A549 treated with CpdA at 1 μM for 4 hours (cell line): ENCODE measurements at places on chromosomes 16 and 17. TPM values are rescaled to one million over a fixed set of nuclear protein-coding genes. Genes with fewer than 3 reads are reported as not detected.

TOX3 gene
- total RNA-seq: 0.20 to 0.40 TPM (median 0.23 TPM) in 5 replicates

G6PC1 gene
- not detected in 5 replicates for total RNA-seq

SYCE1L gene
- 5.3 to 11.9 TPM (median 8.4 TPM) in 5 replicates for total RNA-seq

MT1H gene
- total RNA-seq: not detected in 5 replicates

ZNF423 gene
- 0.07 to 0.35 TPM (median 0.19 TPM) in 5 replicates for total RNA-seq

ABI3 gene
- 0.02 TPM in 1 of 5 replicates, not detected in the others for total RNA-seq

SPATA22 gene
- not detected in 5 replicates for total RNA-seq

PRSS27 gene
- 1.0 to 1.6 TPM (median 1.3 TPM) in 5 replicates for total RNA-seq

KARS1 gene
- total RNA-seq: 170 to 175 TPM (median 174 TPM) in 5 replicates

FOXK2 gene
- 43.3 to 56.8 TPM (median 53.5 TPM) in 5 replicates for total RNA-seq

TMEM114 gene
- total RNA-seq: not detected in 5 replicates

TAC4 gene
- not detected in 5 replicates for total RNA-seq

ITGAD gene
- total RNA-seq: 0.02 to 0.15 TPM in 2 of 5 replicates, not detected in the others

RND2 gene
- total RNA-seq: 0.13 to 0.24 TPM (median 0.15 TPM) in 5 replicates

VMO1 gene
- 0.79 to 2.0 TPM (median 1.4 TPM) in 5 replicates for total RNA-seq

TBC1D3K gene
- not detected in 5 replicates for total RNA-seq

TMUB2 gene
- total RNA-seq: 35.7 to 45.8 TPM (median 44.6 TPM) in 5 replicates

CD300LG gene
- total RNA-seq: 0.05 TPM in 1 of 5 replicates, not detected in the others

HP gene
- total RNA-seq: not detected in 5 replicates

BOLA2 gene
- 17.7 to 33.9 TPM (median 30.6 TPM) in 5 replicates for total RNA-seq

DPEP2 gene
- not detected in 5 replicates for total RNA-seq

KRT40 gene
- total RNA-seq: not detected in 5 replicates

IL34 gene
- 0.44 to 1.0 TPM (median 0.58 TPM) in 5 replicates for total RNA-seq

KRT39 gene
- total RNA-seq: not detected in 5 replicates

TRPV2 gene
- total RNA-seq: 0.42 to 0.69 TPM (median 0.59 TPM) in 5 replicates

TM4SF5 gene
- total RNA-seq: 0.48 to 0.91 TPM (median 0.65 TPM) in 5 replicates

C16orf92 gene
- not detected in 5 replicates for total RNA-seq

KRTAP4-5 gene
- not detected in 5 replicates for total RNA-seq

ASB16 gene
- 0.17 TPM in 1 of 5 replicates, not detected in the others for total RNA-seq

CDK5R1 gene
- 2.9 to 4.0 TPM (median 3.2 TPM) in 5 replicates for total RNA-seq

ODAD4 gene
- 1.1 to 2.4 TPM (median 1.7 TPM) in 5 replicates for total RNA-seq

ZNF597 gene
- total RNA-seq: 0.90 to 1.3 TPM (median 1.1 TPM) in 5 replicates

PSME3IP1 gene
- total RNA-seq: 93.2 to 116 TPM (median 95.2 TPM) in 5 replicates

CES1 gene
- total RNA-seq: 29.2 to 44.5 TPM (median 35.1 TPM) in 5 replicates

ALOX12 gene
- total RNA-seq: 0.02 TPM in 1 of 5 replicates, not detected in the others

KCNAB3 gene
- total RNA-seq: 1.8 to 3.0 TPM (median 2.5 TPM) in 5 replicates

GRIN2C gene
- total RNA-seq: 0.22 to 0.71 TPM (median 0.25 TPM) in 5 replicates

GH2 gene
- total RNA-seq: not detected in 5 replicates

RANBP10 gene
- 8.7 to 9.8 TPM (median 9.2 TPM) in 5 replicates for total RNA-seq

CRLF3 gene
- total RNA-seq: 12.6 to 18.6 TPM (median 15.8 TPM) in 5 replicates

TEPSIN gene
- total RNA-seq: 18.0 to 33.4 TPM (median 28.4 TPM) in 5 replicates

RAB11FIP4 gene
- 0.87 to 2.6 TPM (median 1.8 TPM) in 5 replicates for total RNA-seq

PNMT gene
- total RNA-seq: not detected in 5 replicates

SNRNP25 gene
- 59.6 to 78.0 TPM (median 75.6 TPM) in 5 replicates for total RNA-seq

TMIGD1 gene
- not detected in 5 replicates for total RNA-seq

RRAD gene
- 7.2 to 19.8 TPM (median 11.7 TPM) in 5 replicates for total RNA-seq

MEFV gene
- total RNA-seq: not detected in 5 replicates

MAFG gene
- total RNA-seq: 36.7 to 45.6 TPM (median 42.2 TPM) in 5 replicates

MYH4 gene
- total RNA-seq: not detected in 5 replicates

CACNG5 gene
- total RNA-seq: 0.03 TPM in 1 of 5 replicates, not detected in the others

BAHCC1 gene
- total RNA-seq: 12.9 to 18.2 TPM (median 15.4 TPM) in 5 replicates

PRSS36 gene
- 0.35 to 1.1 TPM (median 0.70 TPM) in 5 replicates for total RNA-seq

TTYH2 gene
- total RNA-seq: 1.6 to 2.0 TPM (median 1.9 TPM) in 5 replicates

C16orf96 gene
- total RNA-seq: not detected in 5 replicates

ZMYND15 gene
- 0.28 to 1.0 TPM (median 0.46 TPM) in 5 replicates for total RNA-seq
